ENCODE measurements at places on chromosomes 2 and 18.
A peak's percentile ranks its signal among the peaks of the same experiment; 100 is the strongest.

DNA sequence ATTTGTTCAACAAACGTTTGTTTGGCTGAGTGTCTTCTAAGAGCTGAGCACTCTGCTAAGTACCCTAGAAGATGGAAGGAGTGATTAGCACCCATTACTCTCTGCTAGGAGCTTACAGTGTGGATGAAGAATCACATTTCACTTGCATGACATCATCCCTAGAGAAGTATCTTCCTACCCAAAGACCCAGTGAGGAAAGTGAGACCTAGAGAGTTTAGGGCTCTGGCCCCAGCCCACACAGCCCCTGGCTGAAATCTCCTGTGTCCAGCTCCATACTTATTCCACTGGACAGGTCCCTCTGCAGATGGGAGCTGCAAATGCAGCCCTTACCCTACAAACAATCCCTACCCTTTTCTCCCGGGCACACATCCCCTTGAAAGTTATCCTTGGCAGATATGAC lies 26.8 kb upstream of the EPAS1 start:
- DNase-seq, result no peak

- no peak for DNase-seq
Measured at GRCh38 chr2:120600786-120601185, 134.9 kb upstream of the GLI2 start.

GRCh38 chr2:43332653-43333052 lies 106.2 kb upstream of the ZFP36L2 start:
- no peak for DNase-seq

DNA sequence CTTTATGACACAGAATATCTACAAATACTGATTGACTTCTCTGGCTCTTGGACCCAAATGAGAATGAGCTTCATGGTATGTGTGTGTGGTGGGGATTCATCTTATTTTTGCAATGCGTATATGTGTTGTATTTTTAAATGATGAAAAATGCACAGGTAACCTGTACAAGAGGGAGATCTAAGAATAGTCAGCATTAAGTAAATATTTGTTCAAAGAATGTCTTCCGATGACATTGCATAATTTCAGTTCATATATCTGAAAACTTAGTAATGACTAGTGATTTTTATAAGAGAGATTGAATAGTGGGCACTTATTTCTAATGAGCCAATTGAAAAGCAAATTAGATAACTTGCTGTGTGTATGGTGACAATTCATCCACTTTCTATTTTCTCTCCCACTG lies 66.4 kb downstream of the EML6 start:
- no peak for DNase-seq

GRCh38 chr18:7902399-7902839 lies 335.3 kb downstream of the PTPRM start:
- no peak for DNase-seq

- DNase-seq, result no peak
Measured at GRCh38 chr18:54147439-54147838, 77.0 kb downstream of the MBD2 start.

- DNase-seq, result no peak
Measured at GRCh38 chr2:83155826-83156225, 1303.3 kb downstream of the SUCLG1 start.

GRCh38 chr2:189022053-189022481 lies 47.9 kb downstream of the COL3A1 start:
- DNase-seq, result no peak

DNA sequence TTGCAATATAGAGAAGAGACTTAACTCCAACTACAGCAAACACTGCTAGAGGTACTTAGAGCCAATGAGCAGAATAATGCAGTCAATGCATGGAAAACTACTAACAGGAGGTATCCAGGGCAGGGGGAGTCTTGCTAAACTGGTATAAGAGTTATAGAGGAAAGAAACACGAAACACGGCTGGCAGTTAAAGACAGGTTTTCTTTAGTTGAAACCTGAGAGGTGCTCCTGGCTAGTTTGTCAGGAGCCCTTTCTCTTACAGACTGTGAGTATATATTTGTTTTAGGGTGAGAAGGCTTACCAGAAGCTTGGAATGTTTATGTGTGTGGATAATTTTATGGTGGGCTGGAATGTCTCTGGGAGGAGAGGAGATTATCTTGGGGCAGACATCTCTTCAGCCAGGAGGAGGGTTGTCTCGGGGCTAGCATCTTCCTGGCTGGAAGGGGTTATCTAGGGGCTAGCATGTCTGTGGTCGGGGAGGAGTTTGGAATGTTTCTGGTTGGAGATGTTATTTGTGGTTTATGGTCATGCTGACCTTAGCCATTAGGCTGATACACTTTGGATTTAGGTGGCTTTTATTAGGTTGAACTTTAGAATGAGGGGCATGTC lies 1048.8 kb downstream of the DPP10 start:
- DNase-seq, result no peak

GRCh38 chr2:237723602-237724001 lies 75.0 kb upstream of the RBM44 start:
- peak; percentile 48 for DNase-seq

DNA sequence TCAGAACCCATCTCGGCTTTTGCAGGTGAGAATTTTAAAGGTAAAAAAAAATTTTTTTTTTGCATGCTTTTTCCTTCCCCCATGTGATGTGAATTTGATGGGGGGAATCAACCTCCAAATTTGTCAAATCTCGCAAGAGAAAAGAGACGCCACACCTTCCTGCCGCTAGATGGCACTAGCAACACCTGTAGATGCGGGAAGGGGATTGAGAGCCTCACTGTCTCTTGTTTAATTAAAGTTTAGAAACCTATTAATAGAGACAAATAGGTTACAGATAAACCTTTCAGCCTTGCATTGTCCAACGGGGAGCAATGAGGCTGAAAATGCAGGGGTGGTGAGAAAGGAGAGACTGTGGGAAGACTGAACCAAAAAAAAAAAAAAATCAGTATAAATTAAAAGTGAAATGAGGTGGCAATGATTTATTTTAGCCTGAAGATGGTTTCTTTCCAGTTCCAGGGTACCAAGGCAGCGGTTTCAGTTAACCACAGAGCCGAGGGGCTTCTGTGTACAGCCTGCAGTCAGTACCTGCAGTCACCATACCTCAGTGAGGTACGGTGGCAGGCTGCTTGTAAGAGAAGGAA lies 84.6 kb downstream of the NRP2 start:
- peak; percentile 50 for DNase-seq

- no peak for DNase-seq
Measured at GRCh38 chr2:234686088-234686890, 189.4 kb upstream of the ARL4C start.

- no peak for DNase-seq
Measured at GRCh38 chr2:13433954-13434353, 717.2 kb downstream of the TRIB2 start.

GRCh38 chr2:124325667-124326440 lies 300.8 kb downstream of the CNTNAP5 start:
- no peak for DNase-seq

DNA sequence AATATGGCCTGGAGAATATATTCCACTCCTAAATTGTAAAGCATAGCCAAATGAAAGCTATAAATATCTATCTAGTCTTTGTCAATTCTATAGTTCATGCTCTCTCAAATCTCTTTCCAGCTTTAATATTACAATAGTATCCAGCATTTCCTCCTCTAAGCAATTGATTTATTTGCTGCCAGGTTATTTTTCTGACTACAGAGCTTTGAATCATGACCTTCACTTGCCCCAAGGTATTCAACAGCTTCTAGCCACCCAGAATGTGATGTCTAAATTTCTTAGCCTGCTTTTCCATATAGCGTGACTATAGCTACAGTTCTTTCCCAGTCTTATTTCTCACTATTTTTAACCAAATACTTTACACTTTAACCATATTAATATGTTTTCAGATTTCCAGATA lies 1287.6 kb downstream of the LRP1B start:
- no peak for DNase-seq

DNA sequence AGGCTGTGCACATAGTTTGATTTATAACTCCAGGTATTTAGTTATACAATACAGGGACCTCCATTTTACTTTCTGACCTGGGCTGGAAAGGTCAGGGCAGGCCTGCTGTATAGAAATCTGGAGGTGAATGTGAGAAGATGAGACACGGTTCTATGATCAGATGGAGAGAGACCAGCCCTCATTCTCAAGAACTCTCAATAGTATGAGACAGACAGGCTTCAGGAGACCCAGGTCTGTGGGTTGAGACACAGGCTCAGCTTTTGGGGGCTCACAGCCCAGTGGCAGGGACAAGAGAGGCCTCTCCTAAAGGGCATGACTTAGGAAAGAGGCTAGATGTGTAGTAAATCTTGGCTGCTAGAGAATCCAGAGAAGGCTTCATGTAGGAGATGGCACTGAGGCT lies 719 bp upstream of the ATP6V1B1 start:
- no peak for DNase-seq

DNA sequence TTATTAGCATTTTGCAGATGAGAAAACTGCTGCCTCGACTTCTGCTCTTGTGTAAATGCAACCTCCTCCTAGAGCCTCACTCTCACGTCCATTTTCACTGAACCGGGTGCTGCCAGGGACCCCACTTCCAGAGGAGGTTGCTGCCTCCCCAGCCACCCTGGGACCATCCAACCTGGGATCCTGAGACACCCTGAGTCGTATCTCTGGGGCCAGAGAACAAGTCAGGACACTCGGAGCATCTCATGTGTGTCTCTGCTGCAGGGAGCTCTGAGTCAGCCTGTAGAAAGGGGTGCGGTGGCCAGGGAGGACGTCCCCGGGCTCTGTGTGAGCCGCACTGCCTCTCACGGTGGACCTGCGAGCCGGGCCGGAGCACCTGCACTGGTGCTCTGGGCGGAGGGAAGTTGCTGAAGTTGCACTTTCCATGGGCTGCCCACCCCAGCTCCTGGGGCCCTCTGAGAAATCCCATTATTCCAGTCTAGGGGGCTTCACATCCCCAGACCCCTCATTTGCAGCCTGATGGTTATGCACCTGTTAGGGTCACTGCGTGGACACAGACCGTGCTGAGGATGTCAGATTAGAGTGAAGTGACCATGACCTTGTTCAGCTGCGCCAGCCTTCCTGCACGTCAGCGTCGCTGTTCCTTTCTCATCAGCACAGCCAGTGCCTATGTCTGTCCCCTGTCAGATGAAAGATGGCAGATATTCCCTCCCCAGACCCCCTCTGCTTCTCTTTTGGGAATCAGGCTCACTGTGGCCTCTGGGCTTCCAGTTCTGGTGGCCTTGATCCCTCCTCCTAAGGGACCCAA lies 230.4 kb downstream of the KLHL29 start:
- DNase-seq, result no peak

DNA sequence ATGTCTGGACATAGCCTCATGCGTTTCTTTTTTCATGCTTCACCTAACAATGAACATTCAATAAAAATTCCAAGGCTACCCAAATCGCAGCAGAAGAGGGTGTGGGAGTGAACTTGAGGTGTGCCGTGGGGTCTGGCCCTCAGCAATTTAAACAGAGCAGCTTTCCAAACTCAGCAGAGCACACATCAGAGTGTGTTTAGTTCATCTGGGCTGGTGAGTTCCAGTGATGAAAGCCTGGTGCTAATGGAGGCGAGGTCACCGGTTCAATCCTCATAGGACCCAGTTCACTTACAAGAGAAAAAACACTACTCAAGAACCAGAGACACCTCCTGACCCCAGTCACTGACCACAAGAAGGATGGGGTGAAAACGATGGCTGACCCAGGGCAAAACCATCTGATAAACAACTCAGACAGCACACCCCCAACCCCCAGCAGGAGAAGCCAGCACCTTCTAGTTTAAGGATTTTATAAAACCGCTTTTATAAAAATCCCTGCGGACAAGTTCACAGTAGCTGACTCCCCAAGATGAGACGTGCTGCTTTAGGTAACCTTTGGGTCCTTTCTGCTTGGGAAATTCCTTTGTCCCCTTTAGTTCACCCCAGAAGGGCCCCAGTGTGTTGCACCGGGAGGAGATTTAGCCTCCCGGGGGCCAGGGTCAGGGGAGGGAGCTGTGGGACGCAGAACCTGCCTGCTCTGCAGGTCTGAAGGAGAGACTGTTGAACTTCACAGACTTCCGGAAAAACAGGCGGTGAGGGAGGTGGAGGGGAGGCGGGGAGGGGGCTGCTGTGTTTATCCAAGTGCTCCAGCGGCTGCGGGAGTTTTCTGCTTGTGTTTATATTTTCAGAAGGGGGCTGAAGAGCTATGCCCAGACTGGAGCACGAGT lies 152.7 kb upstream of the SOX11 start:
- no peak for DNase-seq

DNA sequence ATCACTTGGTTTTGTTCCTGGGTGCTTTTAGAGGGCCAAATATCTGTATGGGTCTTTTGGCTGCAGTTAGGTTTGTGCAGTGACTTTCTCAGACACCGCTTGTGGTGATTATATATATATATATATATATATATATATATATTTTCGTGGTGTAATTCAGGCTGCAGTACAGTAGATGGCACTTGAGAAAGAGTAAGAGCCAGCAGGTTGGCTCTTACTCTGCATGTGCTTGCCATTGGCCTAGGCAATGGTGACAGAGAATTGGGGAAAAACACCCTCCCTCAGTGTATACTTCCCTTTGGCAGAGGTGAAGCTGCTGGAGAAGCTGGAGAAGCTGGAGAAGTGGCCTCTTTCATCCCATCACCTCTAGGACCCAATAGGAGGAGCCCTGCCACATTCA lies 22.2 kb upstream of the MYL1 start:
- no peak for DNase-seq

- DNase-seq, result no peak
Measured at GRCh38 chr2:113777371-113777770, 20.9 kb upstream of the SLC35F5 start.

DNA sequence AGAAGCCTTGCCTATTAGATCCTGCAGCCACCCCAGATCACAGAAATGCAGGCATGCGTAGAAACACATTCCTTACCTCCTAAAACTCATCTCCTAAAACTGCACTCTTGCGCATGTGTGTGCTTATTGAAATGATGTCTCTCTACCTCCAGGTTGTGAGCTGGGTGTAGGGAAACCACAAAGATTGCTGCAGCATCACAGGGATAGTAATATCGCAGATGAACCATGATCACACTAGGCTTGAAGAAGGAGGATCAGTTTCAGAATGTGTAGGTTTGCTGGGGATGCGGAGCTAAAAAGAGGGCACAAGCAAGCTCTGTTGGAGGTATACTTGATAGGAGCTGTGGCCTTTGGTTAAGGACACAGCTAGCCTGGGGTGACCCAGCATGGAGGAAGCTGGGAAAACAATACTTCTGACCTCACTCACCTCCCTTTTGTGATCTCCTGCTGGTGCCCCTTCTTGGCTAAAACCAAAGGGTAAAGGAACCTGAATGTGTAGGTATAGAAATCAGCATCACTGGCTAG lies 118.8 kb downstream of the SETBP1 start:
- DNase-seq, result no peak

GRCh38 chr2:10329880-10330699 lies 27.4 kb downstream of the HPCAL1 start:
- no peak for DNase-seq
